Thoracic aorta (tissue), 2 donors: ENCODE measurements at places on chromosomes 2 and 18. TPM values are rescaled to one million over a fixed set of nuclear protein-coding genes. Genes with fewer than 3 reads are reported as not detected.
A peak's percentile ranks its signal among the peaks of the same experiment; 100 is the strongest.

GRCh38 chr2:79083597-79084251, 4.1 kb downstream of the REG1B start:
- no peak for DNase-seq
- no peaks in the 10 kb centered on the region for H3K27me3 ChIP-seq
- no peaks in the 10 kb centered on the region for H3K36me3 ChIP-seq
- no peaks in the 10 kb centered on the region for H3K4me1 ChIP-seq
- H3K4me3 ChIP-seq: no peak overlapping the region
- no peak overlapping the region for H3K27ac ChIP-seq

DNA sequence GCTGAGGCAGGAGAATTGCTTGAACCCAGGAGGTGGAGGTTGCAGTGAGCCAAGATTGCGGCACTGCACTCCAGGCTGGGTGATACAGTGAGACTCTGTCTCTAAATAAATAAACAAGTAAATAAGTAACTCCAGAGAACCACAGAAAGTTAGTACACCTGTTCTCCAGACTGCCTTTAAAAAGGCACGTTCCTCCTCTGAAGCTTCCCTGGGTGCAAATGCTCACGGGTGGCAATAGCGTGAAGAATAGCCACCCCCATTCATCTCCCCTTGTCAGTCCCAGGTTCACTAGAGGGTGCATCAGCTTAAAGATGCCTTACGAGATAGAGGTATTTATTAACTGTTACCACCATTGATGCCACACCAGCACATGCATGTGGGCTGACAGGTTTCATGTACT, 64.3 kb upstream of the RTN4 start:
- no peak overlapping the region for H3K27ac ChIP-seq
- no peak for DNase-seq
- no peaks in the 10 kb centered on the region for H3K27me3 ChIP-seq
- peaks cover 39% of the 10 kb centered on the region for H3K4me1 ChIP-seq
- H3K36me3 ChIP-seq: no peaks in the 10 kb centered on the region

- H3K27me3 ChIP-seq: no peaks in the 10 kb centered on the region
- H3K4me3 ChIP-seq: no peak overlapping the region
- no peak for DNase-seq
- H3K4me1 ChIP-seq: no peaks in the 10 kb centered on the region
- H3K36me3 ChIP-seq: no peaks in the 10 kb centered on the region
- no peak overlapping the region for H3K27ac ChIP-seq
These were observed 29.8 kb upstream of the MYO3B start for GRCh38 chr2:170148161-170148560.

GRCh38 chr18:70469916-70470315, 181.1 kb downstream of the SOCS6 start:
- H3K4me1 ChIP-seq: no peaks in the 10 kb centered on the region
- no peaks in the 10 kb centered on the region for H3K27me3 ChIP-seq
- no peak overlapping the region for H3K27ac ChIP-seq
- no peak overlapping the region for H3K4me3 ChIP-seq
- no peak for DNase-seq

- no peaks in the 10 kb centered on the region for H3K4me1 ChIP-seq
- H3K4me3 ChIP-seq: no peak overlapping the region
- no peaks in the 10 kb centered on the region for H3K36me3 ChIP-seq
- no peak overlapping the region for H3K27ac ChIP-seq
- no peak for DNase-seq
These were observed 176.4 kb downstream of the SETBP1 start for GRCh38 chr18:44857081-44857480.

- H3K36me3 ChIP-seq: no peaks in the 10 kb centered on the region
- no peak overlapping the region for H3K27ac ChIP-seq
- no peak for DNase-seq
- no peaks in the 10 kb centered on the region for H3K4me1 ChIP-seq
- no peaks in the 10 kb centered on the region for H3K27me3 ChIP-seq
- no peak overlapping the region for H3K4me3 ChIP-seq
These were observed 6.7 kb upstream of the SDC1 start for GRCh38 chr2:20231598-20232026.

DNA sequence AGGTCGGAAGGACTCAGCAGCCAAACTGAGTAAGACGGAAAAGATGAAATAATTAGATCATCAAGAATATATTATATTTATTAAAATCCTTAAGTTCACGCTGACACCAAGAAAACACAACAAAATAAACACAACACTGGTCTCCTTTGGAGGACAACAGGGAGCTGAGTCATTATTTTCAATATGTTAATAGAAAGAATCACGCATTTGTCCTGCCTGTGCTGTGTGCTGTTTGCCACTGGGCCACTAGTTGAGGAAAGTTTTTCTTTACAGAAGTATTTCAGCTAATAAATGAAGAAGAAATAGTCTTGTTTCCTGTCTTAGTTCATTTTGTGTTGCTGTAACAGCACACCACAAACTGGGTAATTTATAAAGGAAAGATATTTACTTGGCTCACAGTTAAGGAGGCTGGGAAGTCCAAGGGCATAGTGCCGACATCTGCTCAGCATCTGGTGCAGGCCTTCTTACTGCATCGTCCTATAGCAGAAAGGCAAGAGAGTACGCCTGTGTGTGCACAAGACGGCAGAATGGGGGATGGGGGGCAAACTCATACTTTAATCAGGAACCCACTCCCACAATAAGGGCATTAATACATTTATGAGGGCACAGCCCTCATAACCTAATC, 88.0 kb downstream of the TCF7L1 start:
- no peaks in the 10 kb centered on the region for H3K36me3 ChIP-seq
- H3K27me3 ChIP-seq: no peaks in the 10 kb centered on the region
- H3K4me3 ChIP-seq: no peak overlapping the region

- H3K4me3 ChIP-seq: no peak overlapping the region
- H3K27me3 ChIP-seq: no peaks in the 10 kb centered on the region
- no peak for DNase-seq
- no peaks in the 10 kb centered on the region for H3K36me3 ChIP-seq
These were observed 154.6 kb downstream of the ACOXL start for GRCh38 chr2:110886826-110887573.

GRCh38 chr2:20549691-20550348, 101.1 kb downstream of the HS1BP3 start:
- H3K27me3 ChIP-seq: no peaks in the 10 kb centered on the region
- H3K4me3 ChIP-seq: no peak overlapping the region
- DNase-seq: no peak
- H3K27ac ChIP-seq: no peak overlapping the region
- H3K36me3 ChIP-seq: no peaks in the 10 kb centered on the region
- H3K4me1 ChIP-seq: peaks cover 9% of the 10 kb centered on the region

GRCh38 chr2:200084036-200084435, 128.7 kb downstream of the MAIP1 start:
- no peaks in the 10 kb centered on the region for H3K4me1 ChIP-seq
- H3K36me3 ChIP-seq: no peaks in the 10 kb centered on the region
- H3K4me3 ChIP-seq: no peak overlapping the region
- no peaks in the 10 kb centered on the region for H3K27me3 ChIP-seq
- no peak overlapping the region for H3K27ac ChIP-seq

- H3K27ac ChIP-seq: no peak overlapping the region
- H3K4me1 ChIP-seq: no peaks in the 10 kb centered on the region
- no peak overlapping the region for H3K4me3 ChIP-seq
- no peak for DNase-seq
- no peaks in the 10 kb centered on the region for H3K27me3 ChIP-seq
- no peaks in the 10 kb centered on the region for H3K36me3 ChIP-seq
These were observed 499.8 kb downstream of the SUCLG1 start for GRCh38 chr2:83959266-83959665.

- no peak overlapping the region for H3K27ac ChIP-seq
- DNase-seq: no peak
- H3K4me1 ChIP-seq: peaks cover 3% of the 10 kb centered on the region
- no peaks in the 10 kb centered on the region for H3K36me3 ChIP-seq
- no peak overlapping the region for H3K4me3 ChIP-seq
These were observed 282.9 kb upstream of the REV1 start for GRCh38 chr2:99772591-99773331.

GRCh38 chr2:223800908-223801307, 36.5 kb downstream of the AP1S3 start:
- no peak for DNase-seq
- H3K4me1 ChIP-seq: peaks cover 13% of the 10 kb centered on the region
- no peaks in the 10 kb centered on the region for H3K36me3 ChIP-seq
- no peak overlapping the region for H3K27ac ChIP-seq
- no peak overlapping the region for H3K4me3 ChIP-seq

GRCh38 chr2:236916181-236916580, 169.5 kb upstream of the COPS8 start:
- no peak overlapping the region for H3K27ac ChIP-seq
- no peaks in the 10 kb centered on the region for H3K36me3 ChIP-seq
- no peak for DNase-seq
- no peaks in the 10 kb centered on the region for H3K4me1 ChIP-seq

GRCh38 chr2:18117592-18117991, 239.1 kb downstream of the KCNS3 start:
- H3K4me3 ChIP-seq: no peak overlapping the region
- H3K27me3 ChIP-seq: no peaks in the 10 kb centered on the region
- H3K27ac ChIP-seq: no peak overlapping the region
- DNase-seq: no peak

DNA sequence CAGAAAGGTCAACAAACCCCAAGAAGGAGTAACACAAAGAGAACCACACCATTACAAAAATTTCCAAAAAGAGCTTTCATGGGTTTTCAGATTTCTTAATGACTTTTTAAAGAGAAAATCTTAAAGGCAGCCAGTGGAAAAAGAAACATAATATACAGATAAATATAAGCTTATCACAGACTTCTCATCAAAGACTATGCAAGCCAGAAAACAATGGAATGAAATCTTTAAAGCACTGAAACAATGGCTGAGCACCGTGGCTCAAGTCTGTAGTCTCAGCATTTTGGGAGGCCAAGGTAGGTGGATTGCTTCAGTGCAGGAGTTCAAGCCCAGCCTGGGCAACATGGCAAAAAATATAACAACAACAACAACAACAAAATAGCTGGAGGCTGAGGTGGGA, 237.4 kb downstream of the CYP26B1 start:
- no peak overlapping the region for H3K4me3 ChIP-seq
- no peaks in the 10 kb centered on the region for H3K36me3 ChIP-seq
- no peak overlapping the region for H3K27ac ChIP-seq
- H3K4me1 ChIP-seq: no peaks in the 10 kb centered on the region

- H3K27ac ChIP-seq: no peak overlapping the region
- no peaks in the 10 kb centered on the region for H3K36me3 ChIP-seq
- DNase-seq: no peak
These were observed 1511.2 kb upstream of the ZEB2 start for GRCh38 chr2:146031158-146031557.

- H3K27me3 ChIP-seq: no peaks in the 10 kb centered on the region
- no peak overlapping the region for H3K4me3 ChIP-seq
- H3K27ac ChIP-seq: no peak overlapping the region
- DNase-seq: no peak
- peaks cover 6% of the 10 kb centered on the region for H3K4me1 ChIP-seq
These were observed 290.2 kb downstream of the ZNF385B start for GRCh38 chr2:179571252-179571651.

GRCh38 chr18:10482985-10483949, 28.8 kb downstream of the APCDD1 start:
- no peaks in the 10 kb centered on the region for H3K4me1 ChIP-seq
- H3K27ac ChIP-seq: no peak overlapping the region
- H3K27me3 ChIP-seq: no peaks in the 10 kb centered on the region
- H3K4me3 ChIP-seq: no peak overlapping the region
- peaks cover 24% of the 10 kb centered on the region for H3K36me3 ChIP-seq
- DNase-seq: no peak

DNA sequence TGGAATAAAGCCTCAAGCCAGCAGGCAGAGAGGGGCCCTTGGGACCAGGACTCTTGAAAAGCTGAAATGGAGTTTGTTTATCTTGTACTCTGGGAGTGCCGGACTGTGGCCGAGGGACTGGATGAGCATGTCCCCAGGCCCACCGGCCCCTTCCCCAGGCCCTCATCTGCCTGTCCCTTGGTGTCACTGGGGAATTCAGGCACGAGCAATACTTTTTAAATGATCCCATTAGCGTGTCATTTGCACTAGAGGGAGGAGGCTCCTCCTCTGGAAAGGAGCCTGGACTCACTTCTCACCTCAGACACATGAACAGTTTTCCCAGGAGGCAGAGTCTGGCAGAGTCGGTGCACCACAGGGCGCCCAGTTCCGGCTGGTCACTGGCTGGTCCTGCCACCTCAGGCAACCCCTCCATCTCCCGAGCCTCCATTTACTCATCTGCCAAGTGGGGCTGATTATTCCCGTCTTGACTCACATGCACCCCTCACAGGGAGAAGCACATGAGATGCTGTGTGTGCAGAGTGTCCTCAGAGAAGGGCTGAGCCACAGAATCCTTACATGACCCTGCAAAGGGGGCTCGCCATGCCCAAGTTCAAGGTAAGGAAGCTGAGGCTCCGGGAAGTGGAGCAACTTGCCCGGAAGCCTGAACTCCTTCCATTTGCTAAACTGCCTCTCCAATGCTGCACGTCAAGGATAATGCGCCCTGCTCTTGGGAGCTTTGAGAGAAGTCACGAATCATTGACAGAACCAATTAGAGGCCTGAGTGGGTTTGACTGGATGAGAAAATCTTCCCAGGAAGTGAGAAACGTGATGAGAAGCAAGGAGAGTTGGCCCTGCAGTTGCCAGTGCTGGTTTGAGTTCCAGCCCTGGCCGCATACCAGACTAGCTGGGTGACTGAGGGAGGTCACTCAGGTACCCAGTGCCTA, 26.7 kb downstream of the CIB4 start:
- H3K27ac ChIP-seq: peak overlapping the region; percentile 73
- no peak for DNase-seq
- H3K4me3 ChIP-seq: no peak overlapping the region
- H3K36me3 ChIP-seq: no peaks in the 10 kb centered on the region
- H3K27me3 ChIP-seq: no peaks in the 10 kb centered on the region

GRCh38 chr2:41924709-41925408, 123.0 kb upstream of the PKDCC start:
- H3K4me1 ChIP-seq: peaks cover 3% of the 10 kb centered on the region
- H3K27ac ChIP-seq: no peak overlapping the region
- H3K4me3 ChIP-seq: no peak overlapping the region
- H3K36me3 ChIP-seq: no peaks in the 10 kb centered on the region
- DNase-seq: no peak
- H3K27me3 ChIP-seq: no peaks in the 10 kb centered on the region

DNA sequence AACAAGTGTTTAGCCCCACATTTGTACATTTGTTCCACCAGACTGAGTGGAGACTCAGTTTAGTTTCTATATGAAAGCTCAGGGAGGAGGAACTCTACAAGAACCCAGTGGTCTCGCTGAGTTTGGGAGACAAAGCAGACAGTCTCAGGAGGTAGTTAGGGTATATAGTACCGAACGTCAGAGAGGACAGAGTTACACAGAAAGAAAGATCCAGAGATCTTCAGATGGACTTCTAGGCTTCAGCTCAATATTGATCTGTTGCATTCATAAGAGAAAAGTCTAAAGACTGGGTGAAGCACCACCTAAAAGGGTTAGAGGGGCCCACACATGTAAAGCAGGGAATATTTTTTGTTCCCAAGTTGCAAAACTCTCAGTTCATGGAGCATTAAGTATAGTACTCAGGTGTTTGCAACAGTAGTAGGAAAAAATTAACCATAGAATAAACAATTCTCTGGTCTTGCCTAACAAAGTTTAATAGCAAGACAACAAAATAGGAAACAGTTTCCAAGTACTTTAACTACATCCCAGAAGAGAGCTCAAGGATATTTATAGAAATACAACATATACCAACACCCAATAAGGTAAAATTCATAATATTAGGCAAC, 4.2 kb downstream of the TFPI start:
- H3K4me3 ChIP-seq: peak overlapping the region; percentile 5
- peaks cover 9% of the 10 kb centered on the region for H3K4me1 ChIP-seq
- no peaks in the 10 kb centered on the region for H3K27me3 ChIP-seq

The ACTR1B gene
- total RNA-seq: 128 TPM

The ABCA12 gene
- total RNA-seq: not detected

The IL1R1 gene
- total RNA-seq: 281 TPM

The C2orf66 gene
- not detected for total RNA-seq

The LIMS2 gene
- total RNA-seq: 246 TPM

The HAUS1 gene
- total RNA-seq: 12.9 TPM

The CD8B gene
- total RNA-seq: 3.5 TPM

The TTN gene
- 7.0 TPM for total RNA-seq

The ALPI gene
- total RNA-seq: not detected

The MYO3B gene
- not detected for total RNA-seq
